ENCODE measurements at places on chromosomes 6 and 20.

GRCh38 chr6:156919814-156920369 is 142.7 kb downstream of the ARID1B start:
- DNase-seq: no peak
- no peaks in the 10 kb centered on the region for H3K36me3 ChIP-seq
- no peak overlapping the region for H3K4me3 ChIP-seq

DNA sequence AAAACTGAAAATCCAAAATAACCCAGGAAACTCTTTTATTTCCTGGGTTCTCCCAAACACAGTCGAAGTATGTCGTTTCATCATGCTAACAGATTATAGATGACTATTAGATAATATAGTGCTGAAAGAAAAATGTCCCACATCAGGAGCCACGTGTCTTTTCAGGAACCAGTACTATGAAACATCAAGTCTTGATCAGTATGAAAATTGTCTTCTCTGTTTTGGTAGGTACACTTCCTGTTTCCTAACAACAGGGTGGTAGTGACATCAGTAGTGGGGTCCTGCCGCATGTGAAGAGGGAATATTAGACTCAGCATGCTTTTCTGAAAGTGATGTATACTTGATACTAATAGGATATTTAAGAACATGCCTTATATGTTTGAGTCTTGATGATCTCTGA is 136.7 kb downstream of the HIVEP1 start:
- peaks cover 16% of the 10 kb centered on the region for H3K4me1 ChIP-seq
- no peak overlapping the region for H3K4me3 ChIP-seq

GRCh38 chr6:33984466-33985312 is 161.2 kb downstream of the GRM4 start:
- H3K27me3 ChIP-seq: peaks cover 4% of the 10 kb centered on the region
- no peak overlapping the region for H3K4me3 ChIP-seq
- no peaks in the 10 kb centered on the region for H3K36me3 ChIP-seq
- peak; percentile 69 for DNase-seq
- peaks cover 5% of the 10 kb centered on the region for H3K4me1 ChIP-seq

GRCh38 chr20:34233687-34234086 is 7.5 kb upstream of the ASIP start:
- no peaks in the 10 kb centered on the region for H3K36me3 ChIP-seq
- DNase-seq: no peak
- no peak overlapping the region for H3K4me3 ChIP-seq
- H3K4me1 ChIP-seq: no peaks in the 10 kb centered on the region
- H3K27ac ChIP-seq: no peak overlapping the region
- no peaks in the 10 kb centered on the region for H3K27me3 ChIP-seq

DNA sequence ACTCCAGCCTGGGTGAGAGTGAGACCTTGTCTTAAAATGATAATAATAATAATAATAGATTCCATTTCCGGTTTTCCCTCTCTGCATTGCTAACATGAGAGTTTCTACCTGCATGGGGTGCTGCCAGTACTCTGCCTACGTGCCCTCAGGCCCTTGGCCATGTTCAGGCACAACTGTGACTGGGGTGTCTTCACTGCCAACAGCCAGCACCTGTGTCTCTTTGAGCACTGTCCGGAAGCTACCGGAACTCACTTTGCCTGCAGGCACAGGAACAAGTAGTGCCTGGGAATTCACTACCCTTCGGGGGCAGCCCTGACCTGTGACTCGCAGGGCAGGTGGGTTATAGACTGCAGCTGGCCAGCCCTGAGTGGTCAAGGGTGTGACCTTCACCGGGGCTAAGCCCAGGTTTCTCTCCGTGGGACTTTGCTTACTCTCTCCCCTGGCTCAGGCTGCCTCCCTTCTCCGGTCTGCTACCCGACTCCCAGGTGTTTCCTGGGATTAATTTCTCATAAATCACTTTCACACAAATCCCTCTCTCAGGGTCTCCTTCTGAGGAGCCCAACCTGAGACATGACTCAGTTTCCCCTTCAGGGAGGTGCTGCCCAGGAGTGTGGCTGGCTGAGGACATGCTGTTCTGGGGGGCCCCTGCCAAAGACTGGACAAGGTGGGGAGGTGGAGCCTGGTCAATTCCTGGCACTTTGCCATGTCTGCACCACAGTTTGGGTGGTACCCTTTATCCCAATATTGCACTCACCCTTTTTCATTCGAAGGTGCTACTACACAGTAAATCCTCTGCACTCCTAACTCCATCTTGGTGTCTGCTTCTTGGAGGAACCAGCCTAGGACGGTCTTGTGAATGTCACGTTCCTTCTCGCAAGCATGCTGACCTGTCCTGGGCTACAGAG is 79.5 kb upstream of the RALGAPA2 start:
- H3K4me1 ChIP-seq: peaks cover 9% of the 10 kb centered on the region
- no peaks in the 10 kb centered on the region for H3K36me3 ChIP-seq
- no peaks in the 10 kb centered on the region for H3K27me3 ChIP-seq
- H3K4me3 ChIP-seq: no peak overlapping the region
- DNase-seq: no peak
